Cortex of kidney (tissue), 1 donor: ENCODE measurements at places on chromosomes 7 and 10.

DNA sequence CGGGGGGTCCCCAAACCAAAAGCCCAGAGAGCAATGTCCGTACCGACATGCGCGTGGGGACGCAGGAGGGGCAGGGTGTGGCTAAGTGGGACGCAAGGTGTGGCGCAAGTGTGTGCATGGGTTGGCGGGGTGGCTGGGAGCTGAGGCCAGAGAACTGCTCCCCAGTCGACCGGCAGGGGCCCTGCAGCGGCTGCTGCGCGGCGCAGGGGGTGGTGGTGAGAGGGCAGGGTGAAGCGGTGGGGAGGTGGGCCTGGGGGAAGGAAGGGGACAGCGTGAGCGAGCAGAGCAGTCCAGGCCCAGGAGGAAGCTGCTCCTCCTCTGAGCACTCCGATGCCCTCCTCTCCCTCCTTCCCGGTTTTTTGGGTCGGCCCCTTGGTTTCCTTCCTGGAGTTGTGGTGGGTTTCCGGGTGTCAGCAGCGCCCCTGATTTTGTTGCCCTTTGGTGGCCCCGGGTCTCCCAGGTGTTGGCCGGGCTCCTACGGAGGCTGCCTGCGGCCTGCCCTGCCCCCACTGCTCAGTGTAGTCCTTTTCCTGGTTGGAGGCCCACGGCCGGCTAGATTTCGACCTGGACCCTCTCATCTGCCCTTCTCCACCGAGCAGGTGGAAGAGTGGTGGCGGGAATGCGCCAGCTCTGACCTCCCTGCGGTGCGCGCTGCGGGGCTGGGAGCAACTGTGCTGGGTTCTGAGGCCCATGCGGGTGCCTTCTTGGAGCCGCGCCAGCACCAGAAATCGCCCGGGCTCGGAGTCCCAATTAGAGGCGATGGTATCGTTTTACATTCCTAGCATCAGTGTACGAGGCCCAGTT, 40.5 kb upstream of the COMTD1 start:
- no peak for DNase-seq

DNA sequence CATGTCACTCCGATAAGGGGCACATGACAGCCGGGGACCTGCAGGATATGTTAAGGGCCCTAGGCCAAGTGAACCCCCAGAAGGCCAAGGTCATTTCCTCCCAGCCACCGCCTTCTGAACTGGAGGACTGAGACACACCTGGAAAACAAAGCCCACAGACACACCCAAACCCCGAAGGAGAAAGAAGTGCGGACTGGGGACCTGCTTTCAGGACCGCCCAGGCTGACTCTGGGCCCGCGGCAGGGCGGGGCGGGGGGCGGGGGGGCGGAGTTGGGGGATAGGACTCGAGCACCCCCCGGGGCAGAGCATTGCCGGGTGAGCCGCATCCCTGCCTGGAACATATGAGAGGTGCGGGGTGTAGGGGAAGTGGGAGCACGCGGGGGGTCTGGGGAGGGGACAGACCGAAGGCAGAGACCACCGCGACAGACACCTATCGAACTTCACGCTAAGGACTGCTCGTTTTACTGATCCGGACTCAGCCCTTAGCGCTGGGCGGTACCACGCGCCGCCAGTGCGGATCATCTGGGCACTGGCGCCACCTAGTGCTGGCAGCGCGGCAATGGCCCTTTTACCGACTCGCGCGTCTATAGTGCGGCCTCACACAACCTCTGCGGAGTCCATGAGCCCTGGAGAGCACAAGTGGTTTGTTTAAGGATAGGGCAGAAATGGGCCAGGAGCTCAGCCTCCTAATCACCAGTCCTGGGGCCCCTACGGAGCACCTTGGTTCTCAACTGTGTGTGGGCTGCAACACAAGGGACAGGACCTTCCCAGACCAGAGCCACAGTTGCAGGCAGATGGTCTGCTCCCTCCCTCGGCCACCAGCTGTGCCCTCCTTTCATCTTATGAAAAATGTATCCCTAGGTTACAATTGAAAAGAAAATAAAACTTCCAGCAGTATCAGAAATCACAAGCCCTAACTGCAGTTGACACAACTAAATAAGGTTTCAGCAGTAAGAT, 157.6 kb downstream of the HERPUD2 start:
- peak; percentile 14 for DNase-seq

- DNase-seq: no peak
Measured at GRCh38 chr7:40839881-40840280, 705.1 kb downstream of the SUGCT start.

DNA sequence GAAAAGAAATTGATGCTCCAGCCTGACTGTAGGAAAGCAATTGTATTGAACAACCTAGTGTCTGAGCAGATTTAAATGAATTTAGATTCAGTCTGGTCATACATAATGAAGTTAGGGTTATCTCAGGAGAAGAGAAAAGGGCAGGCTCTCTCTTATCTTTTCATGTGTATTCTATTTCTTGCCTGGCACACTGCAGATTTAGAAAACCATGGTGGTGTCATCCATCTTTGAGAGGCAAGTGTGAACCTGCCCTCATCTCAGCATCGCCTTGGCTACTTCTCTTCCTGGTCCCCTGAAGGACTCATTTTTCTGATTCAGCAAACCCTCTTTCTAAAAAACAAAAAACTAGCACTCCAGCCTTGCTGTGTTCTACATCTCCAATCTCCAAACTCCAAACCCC, 137.7 kb downstream of the LRRC4 start:
- no peak for DNase-seq

DNA sequence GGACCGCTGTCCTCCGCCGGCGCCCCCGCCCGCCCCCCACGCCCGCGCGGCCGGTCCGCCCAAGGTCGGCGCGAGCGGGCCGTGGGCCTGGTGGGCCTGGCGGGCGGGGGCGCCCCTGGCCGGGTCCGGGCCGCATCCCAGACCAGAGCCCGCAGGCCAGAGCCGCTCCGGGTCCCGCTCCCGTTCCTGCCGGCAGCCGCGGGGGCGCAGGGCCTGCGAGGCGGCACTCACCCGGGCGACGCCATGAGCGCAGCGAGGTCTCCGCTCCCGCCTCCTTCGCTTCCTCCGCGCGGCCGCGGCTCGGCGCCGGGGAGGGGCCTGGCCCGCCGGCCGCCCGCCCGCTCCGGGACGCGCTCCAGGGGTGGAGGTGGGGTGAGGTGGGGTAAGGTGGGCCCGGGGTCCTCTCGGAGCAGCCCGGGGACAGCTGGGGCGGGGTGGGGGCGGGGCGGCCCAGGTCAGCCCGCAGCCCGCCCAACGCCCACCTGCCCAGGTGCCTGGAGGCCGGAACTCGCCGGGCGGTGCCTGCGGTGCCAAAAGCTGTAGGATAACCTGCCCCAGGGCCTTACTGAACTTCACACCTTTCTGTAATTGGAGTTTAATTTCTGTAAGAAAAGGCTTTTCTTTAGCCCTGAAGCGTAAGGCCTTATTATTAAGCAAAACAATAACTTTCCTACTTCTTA, at the start of gene URGCP:
URGCP (minus strand) TSS at position 266 of the 680 bp plus-strand sequence; CDS start at position 245, 21 bp downstream.
- peak; percentile 13 for DNase-seq

GRCh38 chr10:50937230-50937907, 51.9 kb upstream of the A1CF start:
- DNase-seq: no peak

DNA sequence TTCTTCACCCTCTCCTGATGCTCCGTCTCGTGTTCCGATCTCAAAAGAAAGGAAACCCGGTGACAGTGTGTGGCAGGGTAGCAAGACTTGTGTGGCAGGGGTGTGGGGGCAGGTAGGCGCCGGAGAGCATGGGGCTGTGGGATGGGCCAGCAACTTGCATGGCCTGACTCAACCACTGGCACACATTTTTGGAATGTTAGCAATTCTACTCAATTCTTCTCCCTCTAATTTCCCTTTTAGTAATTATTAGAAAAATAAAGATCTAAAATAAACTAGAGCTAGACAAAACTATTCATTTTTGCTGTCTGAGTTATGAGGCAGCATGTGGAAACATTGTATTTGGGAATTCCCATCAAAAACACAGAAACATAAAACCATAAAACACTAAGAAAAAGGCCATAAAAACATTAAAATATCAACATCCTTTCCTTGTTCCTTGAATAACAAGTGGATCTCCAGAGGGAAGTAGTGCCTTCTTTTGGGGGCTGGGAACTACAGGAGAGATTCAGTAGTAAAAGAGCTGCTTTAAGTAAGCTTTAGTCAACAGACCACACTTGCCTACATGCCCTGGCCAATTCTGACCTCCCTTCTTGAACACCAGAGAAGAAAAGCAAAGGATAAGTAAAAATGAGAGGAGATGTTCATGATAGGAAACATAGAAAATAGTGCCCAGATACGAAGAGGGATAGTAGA, 21.8 kb downstream of the SEMA3C start:
- no peak for DNase-seq

DNA sequence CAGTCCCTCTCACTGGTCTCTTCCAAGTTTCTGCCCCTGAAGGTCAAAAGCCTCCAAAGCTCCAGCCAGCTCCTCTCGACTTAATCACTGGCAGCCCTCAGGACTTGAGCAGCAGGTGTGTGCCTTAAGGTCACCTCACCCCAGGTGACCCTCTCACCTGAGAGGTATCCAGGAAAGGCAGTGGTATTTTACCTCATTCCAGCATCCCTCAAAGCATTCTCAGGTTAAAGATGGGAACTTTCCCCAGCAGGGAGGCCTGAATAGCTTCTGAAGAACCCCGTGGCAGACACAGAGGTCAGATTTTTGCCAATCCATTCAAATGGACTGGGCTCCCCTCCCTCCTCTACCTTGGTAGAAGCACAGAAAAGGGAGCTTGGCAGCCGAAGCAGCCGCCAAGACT, 148.2 kb downstream of the GFRA1 start:
- DNase-seq: no peak

DNA sequence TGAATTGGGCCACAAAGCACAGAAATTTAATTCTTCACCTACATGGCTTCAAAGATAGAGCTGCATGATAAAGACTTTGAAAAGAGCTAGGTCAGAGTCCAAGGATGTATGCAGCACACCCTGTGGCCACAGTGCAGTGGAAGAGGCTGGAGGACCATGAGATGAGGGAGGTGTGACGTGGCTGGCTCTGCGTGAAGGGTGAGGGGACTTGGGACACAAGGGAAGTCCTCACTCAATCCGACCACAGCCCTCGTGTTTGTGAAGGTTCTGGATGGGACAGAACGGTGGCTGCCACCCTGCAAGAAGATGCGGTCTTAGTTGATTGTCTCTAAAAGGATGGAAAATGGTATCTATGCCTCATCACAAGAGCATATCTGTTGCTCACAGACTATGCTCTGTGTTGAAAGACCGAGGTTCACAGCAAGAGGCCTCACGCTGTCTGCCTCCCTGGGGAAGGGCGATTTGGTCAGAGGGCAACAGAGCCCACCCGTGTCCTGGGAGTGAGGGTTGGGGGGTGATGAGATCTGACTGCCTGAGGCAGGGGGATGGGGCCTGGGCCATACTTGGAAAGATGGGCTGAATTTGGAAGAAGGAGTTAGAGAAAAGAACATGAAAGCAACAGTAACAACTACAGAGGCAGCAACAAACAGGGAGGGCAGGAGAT, 174.4 kb upstream of the SHH start:
- no peak for DNase-seq

GRCh38 chr7:101077303-101078086, 7.8 kb upstream of the TRIM56 start:
- no peak for DNase-seq

DNA sequence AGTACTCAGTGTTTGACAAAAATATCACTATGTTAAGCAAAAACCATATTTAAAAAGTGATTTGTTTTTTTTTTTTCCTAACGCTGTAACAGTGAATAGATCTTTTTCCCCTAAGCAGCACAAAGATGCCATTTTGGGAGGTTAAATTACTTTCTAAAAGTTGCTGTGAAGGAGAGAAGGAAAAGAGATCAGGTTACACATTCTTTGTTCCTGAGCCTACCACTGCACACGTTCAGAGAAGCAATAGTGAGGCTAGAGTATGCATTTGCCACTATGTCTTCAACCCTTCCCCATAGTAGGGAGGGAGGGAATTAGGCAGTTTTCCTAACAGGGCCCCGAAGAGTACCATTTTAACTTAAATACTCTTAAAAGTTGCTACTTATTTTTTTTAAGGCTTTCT, 38.9 kb downstream of the BMPR1A start:
- DNase-seq: no peak

DNA sequence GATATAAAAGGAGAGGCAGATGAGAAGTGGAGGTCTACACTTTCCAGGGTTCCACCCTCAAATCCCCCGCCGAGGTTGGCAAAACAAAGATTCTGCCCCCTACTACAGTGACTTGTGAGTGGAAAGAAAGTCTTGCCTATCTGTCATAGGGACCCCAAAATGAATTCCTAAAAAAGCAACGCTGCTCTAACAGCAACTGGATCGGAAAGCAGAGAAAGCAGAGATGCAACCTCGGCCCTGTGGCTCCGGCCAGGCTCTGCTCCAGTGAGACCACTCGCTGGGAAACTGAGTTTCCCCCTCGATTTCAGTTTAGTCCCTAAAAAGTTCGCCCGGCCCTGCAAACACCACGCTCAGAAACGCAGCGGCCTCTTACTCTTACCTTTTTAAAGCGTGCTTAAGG, 297.9 kb upstream of the NFE2L3 start:
- DNase-seq: no peak

DNA sequence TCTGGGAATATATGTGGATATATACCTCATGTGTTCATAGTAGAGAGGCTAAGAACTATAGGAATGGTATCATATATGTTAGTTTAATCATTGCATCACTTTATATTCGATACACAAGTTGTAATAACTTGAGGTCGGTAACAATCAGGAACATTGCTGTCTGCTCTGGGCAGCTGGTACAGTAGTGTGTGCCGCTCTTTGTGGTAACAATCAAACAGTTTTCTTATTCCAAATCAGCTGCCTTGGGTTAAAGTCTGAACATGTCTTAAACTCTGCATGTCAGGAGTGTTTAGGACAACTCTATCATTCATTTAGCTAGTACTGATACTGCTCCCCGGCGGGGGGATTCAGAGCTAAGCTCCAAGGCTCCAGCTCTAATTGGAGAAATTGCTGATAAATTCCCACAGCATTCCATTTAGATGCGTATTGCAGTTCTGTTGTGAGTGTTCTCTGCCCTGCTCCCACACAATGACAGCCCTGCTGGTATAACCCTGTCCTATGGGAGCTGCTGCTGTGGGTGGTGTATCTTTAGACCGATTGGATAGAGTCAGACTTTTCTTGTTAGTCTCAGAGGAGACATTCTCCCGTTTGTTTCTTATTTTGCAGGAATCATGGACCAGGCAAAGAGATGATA, 707.5 kb upstream of the FZD8 start:
- DNase-seq: no peak

DNA sequence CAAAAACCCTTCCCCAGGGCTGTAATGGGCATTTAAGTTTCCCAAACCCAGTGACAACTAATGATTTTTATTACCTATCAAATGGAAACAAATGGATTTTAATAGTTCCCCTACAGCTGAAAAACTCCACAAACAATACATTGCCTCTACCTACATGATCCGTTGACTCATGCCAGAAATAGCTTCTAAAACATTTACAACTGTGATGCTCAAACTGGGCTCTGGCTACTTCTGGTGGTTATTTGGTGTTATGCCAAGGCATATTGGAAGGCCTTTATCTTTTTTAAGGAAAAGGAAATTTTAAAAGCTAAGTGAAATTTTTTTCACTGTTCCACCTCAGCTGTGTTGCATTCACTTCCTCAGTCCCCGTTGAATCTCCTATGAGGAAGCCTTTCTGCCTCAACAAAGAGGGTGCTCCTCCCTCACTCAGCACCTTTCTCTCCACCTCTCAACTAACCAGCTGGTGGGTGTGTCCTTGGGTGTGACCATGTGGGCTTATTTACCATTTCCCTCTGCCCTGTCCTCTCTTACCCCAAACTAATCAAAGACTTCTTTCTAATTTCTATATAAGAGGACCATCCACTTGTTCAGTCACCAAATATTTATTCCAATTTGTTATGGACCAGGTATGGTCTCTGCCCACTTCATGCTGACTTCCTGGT, 82.9 kb downstream of the PRTFDC1 start:
- no peak for DNase-seq
